Stimulated activated CD8-positive, alpha-beta memory T cell treated with anti-CD3 and anti-CD28 coated beads, Interleukin-15, amount 100 ng/mL, for 1 hour (primary cell): ENCODE measurements at places on chromosomes 3 and 15.

GRCh38 chr3:50627407-50628051 is 10.6 kb downstream of the MAPKAPK3 start:
- DNase-seq: no peak

DNA sequence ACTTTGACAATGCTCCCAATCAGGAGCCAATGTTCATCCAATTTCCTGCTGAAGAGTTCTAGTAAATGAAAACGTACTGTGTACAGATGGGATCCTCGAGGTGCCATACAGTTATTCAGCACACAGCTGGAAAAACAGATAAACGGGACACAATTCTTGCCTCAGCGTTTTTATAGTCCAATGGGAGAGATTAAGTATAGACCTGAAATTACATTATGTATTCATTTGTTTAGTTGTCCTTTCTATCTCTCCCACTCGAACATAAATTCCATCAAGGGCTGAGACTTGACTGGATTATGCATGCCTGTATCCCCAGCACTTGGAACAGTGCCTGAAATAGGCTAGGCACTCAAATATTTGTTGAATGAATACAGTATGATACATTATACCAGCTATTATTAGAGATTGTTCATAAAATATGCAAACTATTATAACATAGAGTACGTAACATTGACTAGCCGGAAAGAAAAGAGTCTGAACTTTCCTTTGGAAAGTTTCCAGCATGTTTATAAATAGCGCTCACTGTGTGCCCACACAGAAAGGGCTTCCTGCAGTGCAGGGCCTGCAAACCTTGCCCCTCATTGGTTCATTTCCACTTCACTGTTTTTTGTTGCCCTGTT is 27.4 kb upstream of the SNTN start:
- DNase-seq: no peak

- DNase-seq: no peak
Observed at GRCh38 chr15:78993931-78994530, 49.2 kb upstream of the CTSH start.

DNA sequence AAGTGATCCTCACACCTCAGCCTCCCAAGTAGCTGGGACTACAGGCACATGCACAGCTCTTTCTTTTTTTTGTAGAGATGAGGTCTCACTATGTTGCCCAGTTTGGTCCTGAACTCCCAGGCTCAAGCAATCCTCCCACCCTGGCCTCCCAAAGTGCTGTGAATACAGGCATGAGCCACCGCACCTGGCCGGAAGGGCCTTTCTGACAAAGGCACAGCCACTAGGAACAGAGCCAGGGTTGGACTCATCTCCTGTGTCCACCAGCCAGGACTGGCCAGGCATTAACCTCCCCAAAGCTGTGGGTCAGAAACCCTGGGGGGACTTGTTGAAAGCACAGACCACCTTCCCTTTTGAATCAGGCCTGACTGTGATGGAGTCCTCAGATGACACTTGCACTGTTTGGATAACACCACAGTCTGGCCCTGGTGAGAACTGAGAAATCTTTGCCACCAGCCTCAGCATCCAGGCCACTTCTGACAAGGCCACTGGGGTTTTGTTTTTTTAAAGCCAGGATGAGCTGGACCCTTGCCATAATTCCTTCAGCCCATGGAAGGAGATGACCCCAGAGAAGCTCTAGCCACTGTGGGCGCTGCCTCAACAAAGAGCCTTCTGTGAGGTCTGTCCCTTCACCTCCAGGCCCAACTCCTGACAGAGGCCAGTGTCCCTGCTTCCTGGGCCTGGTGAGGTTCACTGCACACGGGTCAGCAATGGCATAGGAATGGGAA is 4.8 kb downstream of the TKT start:
- no peak for DNase-seq

DNA sequence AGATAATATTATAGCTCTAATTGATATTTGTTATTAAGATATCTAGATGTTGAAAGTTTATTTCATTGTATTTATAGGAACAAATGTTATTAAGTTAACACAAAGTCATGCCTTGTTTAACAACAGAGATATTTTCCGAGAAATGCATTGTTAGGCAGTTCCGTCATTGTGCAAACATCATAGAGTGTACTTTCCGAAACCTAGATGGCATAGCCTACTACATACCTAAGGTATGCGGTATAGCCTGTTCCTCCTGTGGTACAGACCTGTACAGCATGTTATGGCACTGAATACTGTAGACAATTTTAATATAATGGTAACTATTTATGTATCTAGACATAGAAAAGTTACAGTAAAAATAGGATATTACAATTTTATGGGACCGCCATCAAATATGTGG is 114.3 kb downstream of the NAALADL2 start:
- no peak for DNase-seq

- no peak for DNase-seq
Observed at GRCh38 chr3:2826453-2826852, 283.7 kb downstream of the IL5RA start.

- no peak for DNase-seq
Observed at GRCh38 chr15:89400116-89400781, 65.6 kb upstream of the POLG start.

DNA sequence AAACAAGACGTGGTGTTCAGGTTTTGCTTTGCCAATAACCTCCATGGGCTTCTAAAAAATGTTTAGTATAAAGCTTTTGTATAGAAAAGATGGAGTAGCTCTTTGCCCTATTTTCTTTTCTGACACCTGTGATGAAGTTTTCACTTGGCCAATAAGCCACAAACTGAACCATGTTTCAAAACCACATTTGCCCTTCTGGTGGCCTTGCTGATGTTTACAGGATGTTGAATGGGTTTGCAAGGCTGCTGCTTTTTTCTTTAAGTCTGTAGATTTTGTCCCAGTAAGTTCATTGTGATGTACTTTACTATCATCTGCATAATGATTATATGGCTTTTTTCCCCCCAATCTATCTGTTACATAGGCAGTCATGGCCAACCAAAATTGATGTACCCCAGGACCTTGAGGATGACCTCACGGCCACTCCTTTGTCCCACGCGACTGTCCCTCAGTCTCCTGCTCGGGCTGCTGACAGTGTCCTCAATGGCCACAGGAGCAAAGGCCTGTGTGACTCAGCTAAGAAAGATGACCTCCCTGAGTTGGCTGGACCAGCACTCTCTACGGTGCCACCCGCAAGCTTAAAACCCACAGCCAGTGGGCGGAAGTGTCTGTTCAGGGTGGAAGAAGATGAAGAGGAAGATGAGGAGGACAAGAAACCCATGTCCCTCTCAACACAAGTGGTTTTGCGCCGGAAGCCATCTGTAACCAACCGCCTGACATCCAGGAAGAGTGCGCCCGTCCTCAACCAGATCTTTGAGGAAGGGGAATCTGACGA is 60.8 kb downstream of the SNRK start:
- DNase-seq: no peak

GRCh38 chr3:36812240-36812639 is 47.9 kb upstream of the DCLK3 start:
- no peak for DNase-seq

GRCh38 chr3:14223595-14223994 is 45.0 kb downstream of the LSM3 start:
- DNase-seq: no peak

- no peak for DNase-seq
Observed at GRCh38 chr3:152174876-152175527, 93.7 kb upstream of the MBNL1 start.

- DNase-seq: no peak
Observed at GRCh38 chr3:112976001-112976400, 1.1 kb upstream of the CD200R1 start.

DNA sequence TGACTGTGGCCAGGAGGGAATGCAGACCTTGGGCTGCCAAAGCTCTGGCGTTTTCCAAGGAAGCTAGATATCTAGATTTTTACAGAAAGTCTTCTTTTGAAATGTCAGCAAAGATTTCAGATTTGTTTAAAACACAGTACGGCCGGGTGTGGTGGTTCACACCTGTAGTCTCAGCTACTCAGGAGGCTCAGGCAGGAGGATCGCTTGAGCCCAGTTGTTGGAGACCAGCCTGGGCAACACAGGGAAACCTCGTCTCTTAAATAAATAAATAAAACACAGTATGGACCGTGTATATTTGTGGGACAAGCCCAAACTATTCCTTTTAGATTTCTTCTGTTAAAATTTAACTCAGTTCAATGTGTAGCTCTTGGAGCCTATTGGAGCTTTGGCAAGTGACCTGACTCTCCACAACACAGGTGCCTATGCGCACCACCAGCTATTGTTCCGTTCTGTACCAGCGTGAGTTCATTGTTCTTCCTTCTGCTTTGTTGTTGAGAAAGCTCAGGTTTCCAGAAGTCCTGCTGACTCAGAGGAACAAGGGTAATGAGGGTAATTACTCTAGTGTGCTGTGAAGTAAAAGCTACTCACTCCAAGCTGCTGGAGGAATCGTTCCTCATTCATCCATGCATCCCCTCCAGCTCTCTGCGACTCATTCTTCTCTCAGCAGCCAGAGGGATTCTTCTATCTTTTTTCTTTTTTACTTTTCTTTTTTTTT is 73.1 kb upstream of the SLC6A6 start:
- DNase-seq: no peak

DNA sequence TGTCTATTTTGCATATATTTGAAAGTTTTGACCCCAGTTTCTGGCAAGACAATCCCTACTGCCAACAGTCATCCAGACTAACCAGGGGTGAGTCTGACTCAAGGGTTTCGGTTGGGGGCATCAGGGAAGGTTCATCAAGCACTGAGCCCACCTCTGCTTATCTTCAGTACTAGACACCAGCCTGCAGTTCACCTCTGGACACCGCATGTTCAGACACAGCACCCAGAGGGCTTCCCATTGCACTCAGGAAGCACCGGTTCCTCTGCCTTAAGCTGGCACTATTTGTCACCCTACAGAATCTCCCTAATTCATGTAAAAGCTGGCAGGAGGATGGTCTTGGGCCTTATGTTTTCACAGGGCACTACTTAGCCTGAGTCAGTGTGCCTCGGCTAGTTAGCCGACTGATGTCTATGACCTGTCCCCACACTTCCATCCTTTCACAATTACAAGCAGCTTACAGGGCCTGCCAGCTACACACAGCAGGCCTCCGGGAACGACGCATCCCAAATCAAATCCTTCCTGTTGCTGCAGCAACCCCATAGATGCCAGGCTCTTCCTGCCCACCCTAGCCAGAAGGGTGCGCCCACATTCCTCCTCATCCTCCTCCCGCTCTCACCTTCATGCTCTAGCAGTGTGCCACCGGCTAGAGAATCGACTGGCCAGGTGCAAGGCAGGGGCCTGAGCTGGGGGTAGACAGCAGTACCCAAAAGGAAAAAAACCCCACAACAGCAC is 52.5 kb downstream of the SH3BP5 start:
- no peak for DNase-seq

DNA sequence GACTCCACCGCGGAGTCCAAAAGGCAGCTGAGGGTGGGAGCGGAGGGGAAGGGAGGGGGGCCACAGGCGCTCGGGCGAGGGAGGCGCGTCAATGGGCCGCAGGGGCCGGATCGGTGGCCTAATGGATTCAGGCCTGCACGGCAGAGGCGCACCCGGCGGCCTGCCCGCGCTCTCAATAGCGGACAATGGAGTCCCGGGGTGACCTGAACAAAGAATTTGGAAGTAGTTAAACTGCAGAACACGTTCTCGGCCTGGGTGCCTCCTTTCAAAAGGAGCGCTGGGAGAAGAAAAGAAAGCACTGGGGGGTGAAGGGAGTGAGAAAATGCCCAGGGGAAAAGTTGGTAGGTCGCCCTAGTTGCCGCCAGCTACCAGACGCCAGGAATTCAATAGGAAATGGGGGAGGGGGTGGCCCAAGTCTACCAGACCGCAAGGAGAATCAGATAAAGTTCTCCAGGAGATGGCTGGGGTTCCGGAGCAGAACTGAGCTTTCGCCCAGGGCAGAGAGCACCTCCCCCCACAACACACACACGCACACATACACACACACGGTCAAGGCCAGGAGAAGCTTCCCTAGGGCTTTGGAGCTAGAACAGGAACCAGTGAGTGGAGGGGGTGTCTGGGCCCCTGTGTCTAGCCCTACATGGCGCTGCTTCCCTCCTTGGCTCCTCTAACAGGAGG is 25.8 kb upstream of the POLG start:
- no peak for DNase-seq

GRCh38 chr15:55909036-55909811 is 84.2 kb downstream of the NEDD4 start:
- no peak for DNase-seq

DNA sequence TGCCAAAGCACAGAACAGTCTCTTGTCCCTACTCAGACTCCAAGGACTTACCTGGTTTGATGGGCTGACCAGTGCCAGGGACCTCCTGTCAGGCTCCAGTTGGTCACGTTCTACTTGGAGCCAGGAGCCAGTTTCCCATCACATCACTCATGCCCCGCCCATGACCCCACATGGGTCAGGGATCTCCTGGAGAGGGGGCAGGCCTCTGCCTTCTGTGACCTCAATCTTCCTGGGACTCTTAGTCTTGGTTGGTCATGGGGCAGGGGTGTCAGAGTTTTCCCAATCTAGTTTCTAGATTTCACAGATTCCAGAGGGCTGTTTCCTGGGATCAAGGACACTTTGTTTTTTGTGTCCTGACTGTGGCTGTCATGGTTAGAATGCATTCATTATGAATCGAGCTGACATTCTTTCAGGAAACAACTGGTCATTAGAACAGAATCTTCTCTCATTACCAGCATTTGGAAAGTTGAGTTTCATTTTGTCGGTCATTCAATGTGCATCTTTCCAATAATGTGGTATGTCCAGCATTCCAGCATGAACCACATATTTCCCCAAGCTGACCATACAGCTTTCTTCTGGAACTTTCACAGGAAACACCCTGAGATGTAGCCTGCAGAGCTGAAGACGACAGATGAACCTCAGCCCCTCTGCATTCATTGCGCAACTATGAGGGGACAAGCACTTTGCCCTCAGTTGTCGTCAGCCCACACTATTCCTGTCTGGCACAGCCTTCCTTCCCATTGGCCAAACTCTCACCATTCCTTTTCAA is 19.8 kb downstream of the CYP19A1 start:
- no peak for DNase-seq
